ENCODE measurements at places on chromosomes 2 and 18.

DNA sequence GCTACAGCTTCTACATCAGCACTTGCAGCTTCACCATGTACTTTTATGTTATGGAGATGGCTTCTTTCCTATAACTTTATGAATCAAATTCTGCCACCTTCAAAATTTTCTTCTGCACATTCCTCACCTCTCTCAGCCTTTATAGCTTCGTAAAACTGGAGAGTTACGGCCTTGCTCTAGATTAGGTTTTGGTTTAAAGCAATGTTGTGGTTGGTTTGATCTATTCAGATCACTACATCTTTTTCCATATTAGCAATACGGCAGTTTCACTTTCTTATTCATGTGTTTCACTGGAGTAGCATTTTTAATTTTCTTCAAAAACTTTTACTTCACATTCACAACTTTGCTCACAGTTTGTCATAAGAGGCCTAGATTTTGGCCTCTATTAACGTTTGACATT, 242.9 kb upstream of the GYPC start:
- DNase-seq = no peak

DNA sequence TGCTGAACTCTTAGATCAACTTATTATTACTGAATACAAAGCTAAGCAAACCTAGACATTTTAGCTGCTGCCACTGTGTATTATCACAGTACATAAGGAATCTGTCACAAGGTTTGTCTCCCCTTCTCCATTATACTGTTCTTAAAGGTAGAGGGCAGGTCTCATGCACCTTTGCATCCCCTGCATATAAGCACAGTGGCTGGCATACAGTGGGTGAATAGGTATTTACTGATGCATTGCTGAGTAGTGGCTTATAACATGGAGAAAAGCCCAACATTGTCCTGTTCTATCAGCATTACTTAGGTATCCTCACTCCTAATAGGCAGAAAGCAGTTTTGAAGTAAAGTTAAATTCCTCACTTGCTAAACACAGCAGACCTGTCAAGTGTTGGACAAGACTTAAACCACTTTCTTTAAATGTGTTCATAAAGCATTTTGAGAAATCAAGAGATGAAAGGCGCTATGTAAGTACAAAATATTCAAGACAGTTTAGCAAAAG, 43.6 kb downstream of the SF3B1 start:
- DNase-seq = no peak

DNA sequence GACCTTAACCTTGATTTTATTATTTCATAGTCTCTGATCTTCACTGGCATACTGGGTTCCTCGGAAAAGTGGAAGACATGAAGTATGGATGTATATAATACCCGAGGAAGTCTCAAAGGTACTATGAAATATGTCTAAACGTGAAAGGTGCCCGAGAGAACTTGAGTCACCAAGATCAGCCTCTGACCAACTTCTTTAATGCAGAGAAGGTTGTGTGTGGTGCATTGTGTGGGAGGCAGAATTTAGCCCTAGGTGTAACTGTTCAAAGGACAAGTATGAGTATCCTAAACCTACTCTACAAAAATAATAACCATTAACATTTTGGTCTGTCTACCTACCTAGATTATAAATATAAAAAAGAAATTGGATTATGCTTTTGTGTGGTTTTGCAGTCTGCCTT, 36.1 kb downstream of the OSBPL6 start:
- DNase-seq = no peak

DNA sequence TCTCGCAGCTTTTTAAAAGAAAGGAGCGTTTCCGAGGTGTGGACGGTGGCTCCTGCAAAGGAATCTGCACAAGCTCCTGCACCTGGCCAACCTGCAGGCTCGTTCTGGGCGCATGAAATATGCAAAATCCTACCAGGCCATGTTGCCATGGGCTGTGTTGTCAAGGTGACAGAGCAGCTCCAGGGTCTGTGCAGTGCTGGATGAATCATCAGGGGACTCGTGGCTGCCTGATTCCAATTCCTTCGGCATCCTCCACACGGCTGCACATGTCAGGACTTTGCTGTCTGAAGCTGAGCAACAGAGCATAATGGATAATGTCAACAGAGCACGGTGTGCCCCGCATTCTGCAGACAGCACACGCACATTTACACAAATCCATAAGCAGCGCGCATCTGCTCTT, 120.5 kb downstream of the EIPR1 start:
- no peak for DNase-seq

DNA sequence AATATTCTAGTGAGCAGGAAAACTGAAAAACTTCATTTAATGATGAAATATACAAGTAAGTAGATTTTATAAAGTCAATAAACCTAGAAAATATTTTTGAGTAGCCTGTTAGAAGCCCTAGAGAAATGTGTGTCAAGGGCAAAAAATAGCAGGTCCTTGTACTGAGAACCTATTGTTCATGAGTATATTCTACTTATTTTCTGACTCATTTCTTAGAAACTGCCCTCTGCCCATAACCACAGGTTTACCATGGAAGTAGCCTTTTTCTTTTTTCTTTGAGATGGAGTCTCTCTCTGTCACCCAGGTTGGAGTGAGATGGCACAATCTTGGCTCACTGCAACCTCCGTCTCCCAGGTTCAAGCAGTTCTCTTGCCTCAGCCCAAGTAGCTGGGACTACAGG, 19.4 kb upstream of the SELENOI start:
- DNase-seq = no peak

GRCh38 chr2:236584521-236585384, 15.1 kb downstream of the ACKR3 start:
- DNase-seq = no peak

GRCh38 chr18:56962322-56962721, 184.6 kb upstream of the BOD1L2 start:
- no peak for DNase-seq

DNA sequence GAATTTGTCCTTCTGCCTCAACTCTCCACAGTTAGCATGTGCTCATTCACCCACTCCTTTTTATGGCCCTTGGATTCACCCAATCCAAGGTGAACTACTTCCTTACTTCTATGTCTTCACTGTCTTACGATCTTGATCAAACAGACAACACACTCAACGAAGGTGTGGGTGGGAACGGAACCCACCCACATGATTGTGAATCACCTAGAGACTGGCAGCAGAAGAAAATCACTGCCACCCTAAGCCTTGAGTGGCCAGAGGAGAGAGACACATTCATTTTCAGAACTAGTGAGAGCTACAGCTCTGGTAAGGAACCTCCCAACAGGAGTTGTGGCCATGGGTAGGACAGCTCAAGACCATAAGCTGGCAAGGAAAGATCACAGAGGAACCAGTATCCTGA, 194.3 kb downstream of the PLCL1 start:
- no peak for DNase-seq

GRCh38 chr2:106579750-106580197, 92.6 kb downstream of the CD8B2 start:
- no peak for DNase-seq

- DNase-seq = no peak
Measured at GRCh38 chr2:165110394-165110793, 93.5 kb downstream of the SCN3A start.

GRCh38 chr2:72824224-72824842, 1.5 kb downstream of the EXOC6B start:
- no peak for DNase-seq

- DNase-seq = no peak
Measured at GRCh38 chr18:32775628-32776027, 2.8 kb upstream of the KLHL14 start.

DNA sequence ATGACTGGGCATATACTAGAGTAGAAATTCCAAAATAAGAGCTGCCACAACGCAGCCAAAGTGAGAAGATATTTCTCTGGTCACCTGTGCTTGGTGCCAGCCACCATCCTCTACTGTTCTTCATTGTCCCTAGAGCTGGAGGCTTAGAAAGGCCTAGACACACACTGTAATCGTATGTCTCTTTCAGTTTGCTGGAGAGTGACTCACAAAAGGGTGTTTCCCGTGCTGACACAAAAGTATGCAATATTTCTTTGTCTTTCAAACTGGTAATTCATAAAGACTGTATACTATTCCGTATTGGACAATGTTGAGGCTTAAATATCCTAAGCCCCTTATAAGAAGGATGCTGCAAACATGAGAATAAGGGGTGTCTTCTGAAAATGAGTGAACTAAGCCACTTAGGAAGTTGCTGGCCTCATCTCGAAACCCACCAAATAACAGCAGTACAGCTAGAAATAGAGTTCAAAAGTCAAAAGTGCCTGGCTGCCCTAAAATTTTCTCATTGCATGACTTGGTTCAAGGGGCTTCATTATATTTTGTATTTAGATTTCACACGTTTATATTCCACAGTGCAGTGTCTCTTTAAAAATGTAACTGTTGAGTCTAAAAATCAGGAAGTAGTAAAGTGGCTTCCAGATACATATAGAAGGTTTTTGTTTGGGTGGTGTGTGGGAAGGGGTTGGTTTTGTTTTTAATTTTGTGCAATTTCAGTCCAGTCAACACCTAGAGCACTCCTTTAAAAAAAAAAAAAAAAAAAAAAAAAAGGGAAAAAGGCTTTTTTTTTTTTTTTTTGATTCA, 601.1 kb downstream of the ARHGAP15 start:
- no peak for DNase-seq

GRCh38 chr18:49723648-49724180, 89.6 kb downstream of the ACAA2 start:
- no peak for DNase-seq

DNA sequence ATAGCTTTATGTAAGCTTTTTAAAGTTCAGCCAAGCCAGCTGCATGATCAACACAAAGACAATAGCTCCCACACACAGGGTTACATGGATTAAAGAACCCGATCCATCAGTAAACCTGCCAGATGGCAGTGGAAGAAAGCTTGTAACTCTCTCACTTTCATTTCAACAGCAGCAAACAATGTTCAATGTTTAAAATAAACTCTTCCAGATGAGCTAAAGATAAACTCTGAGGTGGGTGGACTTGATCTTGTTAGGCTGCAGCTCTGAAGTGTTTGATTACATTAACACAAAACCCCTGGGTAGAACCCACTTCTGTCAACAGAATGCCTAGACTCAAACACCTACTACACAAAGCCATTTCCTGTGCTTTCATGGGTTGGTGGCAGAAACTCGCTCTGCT, 13.9 kb downstream of the RDH14 start:
- no peak for DNase-seq

DNA sequence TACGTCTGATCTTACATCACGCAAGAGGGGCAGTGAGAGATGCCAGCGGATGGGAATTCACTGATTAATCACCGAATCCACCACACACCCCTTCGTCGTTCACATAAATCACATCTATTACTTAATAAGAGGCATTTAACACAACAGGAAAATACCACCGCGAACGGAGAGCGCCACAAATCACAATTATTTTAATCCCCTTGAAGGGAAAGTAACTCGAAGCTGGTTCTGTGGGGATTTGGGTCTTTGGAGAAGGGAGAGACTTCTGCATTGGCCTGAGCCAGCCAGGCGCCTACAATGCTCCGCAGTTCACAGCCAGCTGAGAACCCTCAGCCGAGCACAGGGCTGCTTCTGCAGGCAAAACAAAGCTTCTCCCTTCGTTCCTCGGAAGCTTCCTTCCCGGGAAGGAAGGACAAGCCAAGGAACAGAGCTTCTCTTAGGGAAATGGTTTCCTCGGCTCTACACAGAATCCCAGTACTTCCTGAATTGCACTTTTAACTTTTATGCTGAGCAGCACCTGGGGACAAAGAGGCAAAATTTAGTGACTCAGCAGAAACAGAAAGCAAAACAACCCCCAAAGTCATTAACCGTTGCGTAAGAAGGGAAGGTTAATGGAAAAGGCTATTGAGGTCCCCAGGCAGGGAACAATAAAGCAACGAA, at the start of gene LRP1B:
TSS of gene LRP1B (minus strand) at position 7 of the 660 bp plus-strand sequence. CDS start 287 bp downstream, outside the sequence.
- DNase-seq = no peak

- no peak for DNase-seq
Measured at GRCh38 chr2:180158961-180159360, 151.9 kb upstream of the CWC22 start.

DNA sequence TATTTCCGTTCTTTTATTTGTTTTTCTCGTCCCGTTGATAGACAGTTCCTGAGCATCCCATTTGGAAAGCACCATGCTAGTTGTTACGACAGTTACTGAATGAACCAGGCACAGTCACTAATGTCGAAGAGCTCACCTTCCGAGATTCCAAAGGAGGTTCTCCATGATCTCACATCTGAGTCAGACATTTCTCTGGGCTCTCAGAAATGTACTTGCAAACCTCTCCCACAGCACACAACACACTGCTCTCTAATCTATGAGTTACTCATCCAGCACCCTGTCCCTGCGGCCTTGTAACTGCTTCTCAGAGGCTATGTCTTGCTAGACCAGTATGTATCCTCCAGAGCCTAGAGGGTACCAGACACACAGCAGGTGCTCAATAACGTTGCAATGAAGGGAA, 174.7 kb downstream of the DNER start:
- no peak for DNase-seq

DNA sequence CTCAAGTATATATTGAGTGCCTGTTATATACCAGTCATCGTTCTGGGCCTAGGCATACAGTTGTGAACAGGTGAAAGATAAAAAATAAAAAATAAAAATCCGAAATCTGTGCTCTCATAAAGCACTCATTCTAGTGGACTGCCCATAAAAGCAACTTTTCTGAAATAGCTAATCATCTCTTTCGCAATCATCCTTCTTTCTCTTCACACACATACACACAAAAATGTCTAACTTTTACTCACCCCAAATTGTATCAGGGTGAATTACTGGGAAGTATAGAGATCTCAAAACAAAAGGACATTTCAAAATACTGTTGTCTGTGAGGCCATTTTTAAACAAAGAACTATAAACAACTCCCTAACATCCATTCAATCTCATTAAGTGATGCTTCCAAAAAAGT, 29.6 kb upstream of the ORC2 start:
- DNase-seq = no peak

DNA sequence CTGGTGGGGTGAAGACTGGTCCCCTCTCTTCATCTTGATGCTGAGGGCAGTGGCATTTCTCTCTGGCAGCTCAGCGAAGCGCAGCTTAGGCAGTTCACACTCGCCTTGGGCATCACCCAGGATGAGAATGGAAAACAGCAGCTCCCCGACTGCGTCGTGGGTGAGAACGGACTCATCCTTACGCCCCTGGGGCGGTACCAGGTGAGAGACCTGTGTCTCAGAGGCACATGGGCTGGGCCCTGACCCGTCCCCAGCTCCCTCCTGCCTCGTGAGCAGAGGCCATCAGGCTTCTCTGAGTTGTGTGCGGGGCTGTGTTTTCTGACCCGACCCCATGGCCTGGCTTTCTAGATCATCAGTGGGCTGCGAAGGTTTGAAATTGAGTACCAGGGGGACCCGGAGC, 8.2 kb upstream of the CCDC74A start:
- DNase-seq = no peak

GRCh38 chr2:135563793-135564192, 32.5 kb downstream of the R3HDM1 start:
- no peak for DNase-seq

- no peak for DNase-seq
Measured at GRCh38 chr2:238031751-238032150, 29.1 kb upstream of the SCLY start.

GRCh38 chr18:62963507-62963906, 248.2 kb downstream of the PHLPP1 start:
- DNase-seq = no peak

- DNase-seq = no peak
Measured at GRCh38 chr2:229531594-229531993, 182.8 kb downstream of the DNER start.

- DNase-seq = no peak
Measured at GRCh38 chr2:119580550-119581072, 36.4 kb downstream of the CFAP221 start.
